ENCODE measurements at places on chromosomes 2 and 18. TPM values are rescaled to one million over a fixed set of nuclear protein-coding genes. Genes with fewer than 3 reads are reported as not detected.
A peak's percentile ranks its signal among the peaks of the same experiment; 100 is the strongest.

GRCh38 chr2:226130192-226130591, 669.4 kb downstream of the IRS1 start:
- no peak for DNase-seq

GRCh38 chr2:11012131-11012693, 100.5 kb downstream of the KCNF1 start:
- DNase-seq, result no peak

GRCh38 chr2:355773-356172, 67.9 kb upstream of the ALKAL2 start:
- no peak for DNase-seq

DNA sequence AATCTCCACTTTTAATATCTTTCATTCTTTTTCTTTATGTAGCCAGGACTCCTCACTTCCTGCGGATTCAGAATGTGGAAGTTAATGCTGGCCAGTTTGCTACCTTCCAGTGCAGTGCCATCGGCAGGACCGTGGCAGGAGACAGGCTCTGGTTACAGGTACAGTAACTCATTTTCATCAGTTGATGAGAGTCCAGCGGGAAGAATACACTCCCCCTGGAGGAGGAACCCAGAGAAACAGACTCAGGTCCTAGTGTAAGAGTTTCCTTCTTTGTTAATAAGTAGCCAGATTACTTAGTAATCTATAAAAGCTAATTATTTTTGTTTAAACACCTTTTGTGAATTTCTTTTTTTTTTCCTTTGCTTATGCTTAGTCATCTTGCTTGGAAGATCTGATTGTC, 359.4 kb downstream of the PTPRM start:
- no peak for DNase-seq

- no peak for DNase-seq
Observed at GRCh38 chr2:238378230-238379095, 48.3 kb upstream of the ASB1 start.

GRCh38 chr18:46411867-46412690, 244.9 kb downstream of the LOXHD1 start:
- peak; percentile 23 for DNase-seq

The PLEKHH2 gene
- 2.3 TPM for total RNA-seq

The HTR2B gene
- total RNA-seq, result not detected

The SH3BP4 gene
- 135 TPM for total RNA-seq
